ENCODE measurements at places on chromosomes 3 and 15.

DNA sequence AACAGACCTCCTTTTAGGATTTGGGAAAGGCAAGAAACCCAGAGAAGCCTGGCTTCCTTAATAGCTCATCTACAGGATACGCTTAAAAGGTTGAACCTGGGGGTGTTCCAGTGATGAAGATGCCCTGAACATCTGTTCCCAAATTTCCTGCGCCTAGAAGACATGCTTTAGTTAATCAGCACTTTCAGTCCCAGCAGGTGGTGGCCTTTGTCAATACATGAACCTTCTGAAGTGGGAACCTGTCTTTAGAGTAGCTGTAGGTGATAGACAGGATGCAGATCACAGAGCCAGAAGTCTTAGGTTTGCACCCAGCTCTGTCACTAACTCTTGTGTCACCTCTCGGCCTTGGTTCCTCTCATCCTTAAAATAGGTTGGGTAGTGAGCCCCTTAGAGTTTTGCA, 149.7 kb upstream of the SYNPR start:
- DNase-seq: no peak

DNA sequence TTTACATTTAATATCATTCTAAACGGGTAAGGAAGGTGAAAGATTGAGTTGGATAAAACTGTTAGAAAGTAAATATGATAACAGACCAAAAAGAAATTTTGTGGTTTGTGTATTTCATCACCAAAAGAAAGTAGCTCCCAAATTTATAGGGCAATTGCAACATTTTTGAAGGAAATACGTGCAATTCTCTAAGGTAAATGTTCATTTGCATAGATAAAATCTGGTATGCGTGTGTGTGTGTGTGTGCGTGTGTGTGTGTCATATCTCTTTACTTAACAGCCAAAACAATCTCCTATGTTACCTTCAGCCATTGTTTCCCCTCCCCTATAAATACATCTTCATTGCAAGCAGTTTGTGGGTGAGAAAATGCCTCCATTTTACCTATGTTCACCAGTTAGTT, 208.4 kb downstream of the TNIK start:
- no peak for DNase-seq

DNA sequence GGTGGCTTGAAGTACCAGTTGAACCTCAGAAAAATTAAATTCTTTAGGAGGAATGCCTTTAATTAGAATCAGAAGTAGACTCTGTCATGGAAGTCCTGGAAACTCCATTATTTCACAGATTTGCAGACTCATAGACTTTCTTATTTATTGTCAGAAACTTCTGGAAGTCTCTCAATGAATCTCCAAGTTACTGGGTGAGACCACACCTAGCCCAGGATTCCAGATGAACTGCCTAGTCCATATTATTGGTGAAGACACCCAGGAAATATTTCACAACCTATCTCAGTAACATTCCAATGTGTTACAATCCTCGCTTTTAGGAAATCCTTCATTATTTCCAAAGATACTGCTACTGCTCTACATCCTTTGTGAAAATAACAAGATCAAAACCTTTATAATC, 6.5 kb upstream of the THBS1 start:
- DNase-seq: no peak

DNA sequence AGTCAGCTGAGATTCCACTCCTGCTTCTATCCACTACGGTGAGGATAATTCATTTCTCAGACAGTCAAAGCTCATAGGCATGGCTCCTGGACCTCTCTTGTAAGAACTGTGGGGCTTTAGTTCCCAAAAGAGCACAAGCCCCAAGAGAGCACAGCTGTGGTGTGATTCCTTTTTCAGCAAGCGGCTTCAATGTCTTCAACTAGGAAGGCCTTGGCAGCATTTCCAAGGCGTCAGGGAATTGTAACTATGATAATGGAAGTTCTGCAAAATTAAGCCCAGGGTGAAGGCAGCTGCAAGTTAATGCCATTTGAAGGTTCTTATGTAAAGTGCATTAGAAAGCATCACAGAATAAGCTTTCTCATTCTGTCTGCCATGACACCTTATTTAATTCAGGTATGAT, 657.1 kb downstream of the GRM7 start:
- DNase-seq: no peak

DNA sequence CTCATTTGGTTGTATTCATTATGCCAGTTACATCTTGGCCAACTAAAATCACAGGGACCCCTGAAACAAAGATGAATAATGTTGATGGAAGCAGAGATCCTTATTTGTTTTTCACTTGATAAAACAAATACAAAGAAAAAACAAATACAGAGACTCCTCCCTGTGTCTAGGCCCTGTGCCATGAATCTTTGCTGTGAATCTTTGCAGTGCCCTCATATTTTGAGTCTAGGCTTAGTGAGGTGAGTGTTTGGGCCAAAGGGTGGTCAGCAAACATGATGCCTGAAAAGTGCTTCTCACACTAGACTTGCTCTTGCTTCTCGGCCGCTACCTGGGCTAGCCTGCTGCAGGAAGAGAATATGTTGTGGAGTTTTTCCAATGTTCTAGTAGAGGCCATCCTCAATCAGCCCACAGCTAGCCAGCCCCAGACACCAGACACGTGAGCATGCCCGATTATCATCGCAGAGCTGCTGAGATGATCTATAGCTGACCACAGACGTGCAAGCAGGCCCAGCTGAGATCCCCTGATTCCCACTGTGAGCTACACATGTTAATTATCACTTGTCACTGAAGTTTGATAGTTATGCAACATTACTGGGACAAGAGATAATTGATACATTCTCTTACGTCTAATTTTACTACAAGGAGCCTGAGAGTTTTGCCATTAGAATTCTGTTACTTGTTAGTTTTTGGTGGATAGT, 191.4 kb downstream of the THRB start:
- DNase-seq: no peak

- DNase-seq: no peak
These were observed 88.9 kb downstream of the TLE3 start for GRCh38 chr15:70008697-70009290.

GRCh38 chr3:10764259-10765051, 51.6 kb upstream of the SLC6A11 start:
- DNase-seq: no peak

- DNase-seq: no peak
These were observed 79.9 kb upstream of the CADPS start for GRCh38 chr3:62955126-62955525.

- no peak for DNase-seq
These were observed 47.6 kb downstream of the RAP2B start for GRCh38 chr3:153209596-153209995.

- no peak for DNase-seq
These were observed 65.6 kb upstream of the PLXNA1 start for GRCh38 chr3:126917232-126917804.

DNA sequence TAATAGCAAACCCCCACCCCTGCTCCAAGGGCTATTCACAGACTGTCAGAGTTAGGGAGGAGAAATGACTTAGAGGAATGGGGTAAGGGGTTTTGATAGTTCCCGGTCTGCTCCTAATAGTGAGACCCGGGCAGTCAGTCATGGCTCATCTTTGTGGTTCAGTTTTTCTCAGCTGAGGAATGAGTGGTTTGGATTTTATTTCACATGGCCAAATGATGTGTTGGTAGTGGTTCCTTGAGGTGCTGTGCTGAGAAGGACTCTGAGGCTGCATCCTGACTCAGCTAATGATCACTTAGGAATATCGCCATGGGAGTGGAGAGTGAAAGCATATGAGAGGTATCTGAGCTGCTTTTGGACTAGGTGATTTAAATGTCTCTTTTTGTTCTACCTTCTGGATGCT, 80.2 kb downstream of the LPP start:
- DNase-seq: no peak

DNA sequence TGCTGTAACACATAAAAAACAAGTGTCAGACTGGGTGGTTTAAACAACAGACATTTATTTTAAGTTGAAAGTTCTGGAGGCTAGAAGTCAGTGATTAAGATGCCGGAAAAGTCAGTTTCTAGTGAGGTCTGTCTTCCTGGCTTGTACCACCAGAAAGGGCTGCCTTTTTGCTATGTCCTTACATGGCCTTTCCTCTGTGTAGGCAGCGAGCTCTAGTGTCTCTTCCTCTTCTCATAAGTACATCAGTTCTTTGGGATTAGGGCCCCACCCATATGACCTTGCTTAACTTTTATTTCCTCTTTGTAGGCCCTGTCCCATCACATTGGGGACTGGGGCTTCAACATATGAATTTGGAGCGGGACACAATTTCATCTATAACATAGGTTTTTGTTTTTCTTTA, 128.0 kb downstream of the BBX start:
- no peak for DNase-seq

DNA sequence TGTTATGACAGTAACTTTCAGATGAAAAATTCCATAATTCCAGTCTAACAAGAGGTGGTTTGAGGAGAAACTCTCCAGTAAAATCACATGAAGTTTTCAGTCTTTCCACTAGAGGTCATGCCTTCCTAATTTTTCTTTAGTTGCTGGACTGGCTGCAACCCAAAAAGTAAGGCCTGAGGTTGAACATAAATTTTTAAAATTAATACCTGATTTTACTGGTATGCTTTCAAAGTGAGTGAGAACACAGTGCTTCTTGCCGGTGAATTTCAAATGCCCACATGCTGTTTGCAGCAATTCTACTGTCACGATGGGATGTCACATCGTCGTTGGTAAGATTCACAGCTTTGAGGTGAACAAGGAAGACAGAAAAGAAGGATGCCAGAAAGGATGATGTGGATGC, 89.0 kb upstream of the FGF12 start:
- no peak for DNase-seq

GRCh38 chr15:87707071-87707470, 549.5 kb downstream of the NTRK3 start:
- DNase-seq: no peak

DNA sequence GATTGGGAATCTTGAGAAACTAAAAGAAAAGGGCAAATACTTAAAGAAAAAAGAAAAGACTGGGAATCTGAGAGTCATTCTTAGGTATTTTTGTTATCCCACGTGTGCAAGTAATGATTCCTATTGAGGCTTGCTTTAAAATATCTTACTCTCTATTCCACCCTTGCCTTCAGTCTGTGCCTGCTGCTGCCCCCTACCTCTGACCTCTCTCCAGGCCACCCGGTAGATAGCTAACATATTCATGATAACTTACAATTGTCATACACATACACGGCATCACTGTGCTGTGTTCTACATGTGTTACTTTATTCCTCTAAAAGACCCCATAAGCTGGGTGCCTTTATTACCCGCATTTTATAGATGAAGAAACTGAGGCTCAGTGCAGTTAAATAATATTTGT, 27.8 kb upstream of the ATP13A3 start:
- DNase-seq: no peak

GRCh38 chr3:36648241-36649034, 115.9 kb downstream of the DCLK3 start:
- no peak for DNase-seq

DNA sequence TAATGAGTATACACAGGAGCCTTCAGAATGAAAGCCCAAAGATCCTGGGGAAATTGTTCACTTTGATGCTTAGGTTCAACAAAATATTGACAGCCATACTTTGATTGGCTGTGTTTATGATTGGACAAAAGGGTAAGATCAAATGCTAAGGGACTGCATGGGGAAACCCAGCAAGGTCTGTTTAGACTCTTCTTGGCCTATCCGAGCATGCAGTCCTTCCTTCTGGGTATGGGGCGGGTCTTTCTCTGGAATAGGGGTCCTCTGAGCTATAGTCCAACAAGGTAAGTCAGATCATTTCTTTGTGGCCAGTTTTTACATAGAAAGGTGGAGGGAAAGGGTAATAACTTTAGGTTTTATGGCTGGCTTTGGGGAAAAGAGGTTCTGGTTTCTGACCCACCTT, 52.9 kb upstream of the ACKR4 start:
- no peak for DNase-seq

GRCh38 chr15:81896356-81896755, 149.5 kb downstream of the MEX3B start:
- DNase-seq: no peak

- no peak for DNase-seq
These were observed 92.2 kb upstream of the NTRK3 start for GRCh38 chr15:88348579-88349230.

- no peak for DNase-seq
These were observed 30.5 kb upstream of the CHL1 start for GRCh38 chr3:166071-166470.

DNA sequence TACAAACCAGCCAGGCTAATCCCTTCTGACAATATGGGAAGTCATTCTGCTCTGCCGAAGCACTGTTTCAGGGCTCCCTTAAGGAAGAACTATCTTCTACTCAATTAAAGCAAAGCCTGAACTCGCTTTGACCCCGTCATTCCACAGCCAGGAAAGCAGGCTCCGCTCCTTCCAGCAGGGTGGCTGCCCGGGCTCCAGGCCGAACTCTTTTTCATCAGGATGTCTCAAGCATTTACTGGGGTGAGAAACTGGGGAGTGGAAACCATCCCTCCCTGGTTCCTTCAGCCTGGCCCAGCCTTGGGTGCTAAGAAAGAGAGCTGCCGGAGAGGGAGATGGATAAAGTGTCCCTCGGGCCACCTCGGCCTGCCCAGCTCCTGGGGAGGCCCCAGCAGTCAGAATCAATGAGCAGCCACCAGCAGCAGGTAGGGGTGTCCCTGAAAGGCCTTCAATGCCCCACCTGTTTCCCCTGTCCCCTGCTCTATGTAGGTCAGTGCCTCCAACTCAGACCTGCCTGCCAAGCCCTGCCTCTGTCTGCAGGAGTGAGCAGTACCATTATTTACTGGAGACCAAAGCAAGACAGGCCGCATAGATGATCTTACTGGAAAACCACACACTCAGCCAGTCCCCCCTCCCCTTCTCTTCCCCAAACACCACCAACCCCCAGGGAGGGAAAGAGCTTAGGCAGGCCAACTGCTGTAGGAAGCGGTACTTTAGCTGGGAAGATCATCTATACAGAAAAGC, 225.6 kb upstream of the TLE3 start:
- DNase-seq: no peak

DNA sequence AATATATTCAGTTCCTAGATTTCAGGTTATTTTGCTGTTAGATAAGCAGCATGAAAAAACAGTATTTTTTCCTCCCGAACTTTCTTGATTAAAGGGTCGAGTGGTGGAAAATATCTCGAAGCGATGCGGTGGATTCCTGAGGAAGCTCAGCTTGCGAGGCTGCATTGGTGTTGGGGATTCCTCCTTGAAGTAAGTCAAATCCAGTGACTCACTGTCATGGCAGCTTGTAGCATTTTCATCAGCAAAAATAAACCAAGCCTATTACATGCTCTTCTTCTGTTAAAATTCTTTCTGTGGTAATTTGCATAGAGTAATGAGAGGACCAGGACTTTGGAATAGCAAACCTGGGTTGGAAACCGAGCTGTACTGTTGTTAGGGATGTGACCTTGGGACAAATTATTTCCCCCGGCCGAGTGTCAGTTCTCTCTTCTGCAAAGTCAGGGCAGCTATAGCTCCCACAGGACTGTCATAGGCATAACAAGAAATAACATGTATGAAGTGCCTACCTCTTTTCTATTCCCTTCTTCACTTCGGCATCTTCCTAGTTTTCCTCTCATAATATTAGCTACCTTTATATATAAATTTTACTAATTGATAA, 75.6 kb downstream of the UBP1 start:
- DNase-seq: no peak

- no peak for DNase-seq
These were observed 246.5 kb downstream of the ULK4 start for GRCh38 chr3:41715376-41715775.

All from activated naive CD4-positive, alpha-beta T cell treated with anti-CD3 and anti-CD28 coated beads, Interleukin-2, amount 50 U/mL, for 16 hours (primary cell).